Activated CD8-positive, alpha-beta memory T cell treated with anti-CD3 and anti-CD28 coated beads for 4 hours (primary cell): ENCODE measurements at places on chromosomes 4 and X.
A peak's percentile ranks its signal among the peaks of the same experiment; 100 is the strongest.

DNA sequence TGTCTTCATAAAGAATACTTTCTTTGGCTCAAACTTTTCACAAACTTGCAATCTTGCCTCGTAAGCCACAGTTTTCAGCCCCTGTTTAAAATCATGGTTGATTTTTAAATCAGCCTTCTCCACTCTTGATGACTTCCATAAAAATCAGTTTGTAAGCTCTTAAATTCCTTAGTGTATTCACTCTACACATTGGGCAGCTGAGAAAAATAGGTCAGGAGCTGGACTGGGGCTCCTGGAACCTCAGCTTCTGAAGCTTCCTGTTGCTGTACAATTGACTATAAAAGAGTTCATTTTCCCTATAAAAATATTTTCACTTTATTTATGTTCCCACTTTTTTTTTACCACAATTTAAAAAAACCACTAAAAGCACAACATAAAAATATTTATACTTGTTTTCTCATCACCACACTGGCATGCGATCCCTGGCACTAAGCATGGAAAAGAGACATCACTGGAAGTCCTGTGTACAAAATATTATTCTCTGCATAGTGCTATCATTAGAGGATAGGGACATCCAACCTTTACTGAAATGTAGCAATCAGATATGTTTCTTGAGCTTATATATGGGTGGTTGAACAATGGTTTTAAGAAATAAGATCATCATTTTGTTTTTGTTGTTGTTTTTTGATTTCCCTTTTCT is 345.7 kb downstream of the FBXO8 start:
- DNase-seq = no peak

- no peak for DNase-seq
These were observed 131.9 kb downstream of the EIF4E start for GRCh38 chr4:98796991-98797390.

GRCh38 chr4:10605031-10605430 is 79.5 kb downstream of the CLNK start:
- no peak for DNase-seq

GRCh38 chrX:115047715-115048114 is 30.3 kb upstream of the IL13RA2 start:
- no peak for DNase-seq

DNA sequence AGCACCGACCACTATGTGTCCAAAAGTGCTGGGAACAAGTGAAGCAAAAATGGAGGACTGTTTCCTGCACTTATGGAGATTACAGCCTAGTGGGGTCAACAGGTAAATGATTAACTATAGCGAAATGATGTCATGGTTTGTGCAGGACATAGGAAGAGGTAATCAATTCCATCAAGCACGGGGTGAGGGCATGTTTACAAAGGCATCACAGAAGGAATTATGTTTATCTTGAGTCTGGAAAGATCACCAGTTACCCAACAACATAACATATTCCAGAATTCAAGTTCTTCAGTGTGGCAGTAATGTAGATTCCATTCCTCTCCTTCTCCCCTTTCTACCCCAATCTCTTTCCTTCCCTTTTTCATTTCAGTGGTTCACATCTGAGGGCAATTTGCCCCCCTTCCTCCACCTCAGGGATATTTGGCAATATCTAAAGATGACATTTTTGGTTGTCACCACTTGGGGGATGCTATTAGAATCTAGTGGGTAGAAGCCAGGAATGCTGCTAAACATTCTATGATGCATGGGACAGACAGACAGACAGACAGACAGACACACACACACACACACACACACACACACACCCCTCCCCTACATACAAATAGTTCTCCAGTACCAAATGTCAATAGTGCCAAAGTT is 24.1 kb downstream of the FAM47E start:
- no peak for DNase-seq

DNA sequence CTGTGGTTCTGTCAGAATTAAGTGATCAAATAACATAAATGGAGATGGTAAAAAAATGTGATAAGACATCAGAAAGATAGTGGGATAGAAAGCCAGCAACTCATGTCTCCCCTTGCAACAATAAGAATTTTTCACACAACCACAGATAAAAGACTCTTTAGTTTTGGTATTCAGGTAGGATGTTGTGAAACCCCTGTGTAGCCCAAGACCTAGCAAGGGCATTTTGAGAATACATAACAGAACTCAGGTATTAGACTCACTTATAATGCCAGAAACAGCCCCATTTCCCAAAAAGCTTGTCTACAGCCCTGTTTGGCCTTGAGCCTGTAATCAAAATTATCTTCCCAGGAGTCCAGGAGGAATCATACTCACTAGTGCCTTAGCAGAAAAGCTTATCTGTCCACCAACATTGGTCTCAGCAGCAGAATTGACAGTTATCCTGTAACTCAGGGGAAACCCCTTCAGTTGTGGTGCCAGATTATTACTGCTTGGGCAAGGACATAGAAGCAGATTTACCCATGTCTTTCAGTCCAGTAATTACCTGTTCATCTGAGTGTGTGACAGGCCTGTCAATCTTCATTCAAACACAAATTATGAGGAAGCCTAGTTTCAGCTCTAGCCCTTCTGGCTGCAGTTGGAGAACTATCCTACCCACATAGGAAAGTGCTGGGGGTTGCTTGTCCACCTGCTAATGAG is 41.0 kb upstream of the UGT2B17 start:
- DNase-seq = no peak

GRCh38 chr4:23516716-23517115 is 373.1 kb downstream of the PPARGC1A start:
- DNase-seq = no peak

- DNase-seq = no peak
These were observed 93.2 kb downstream of the FAM13A start for GRCh38 chr4:88963817-88964216.

- DNase-seq = no peak
These were observed 245.4 kb downstream of the NAF1 start for GRCh38 chr4:162921178-162921785.

DNA sequence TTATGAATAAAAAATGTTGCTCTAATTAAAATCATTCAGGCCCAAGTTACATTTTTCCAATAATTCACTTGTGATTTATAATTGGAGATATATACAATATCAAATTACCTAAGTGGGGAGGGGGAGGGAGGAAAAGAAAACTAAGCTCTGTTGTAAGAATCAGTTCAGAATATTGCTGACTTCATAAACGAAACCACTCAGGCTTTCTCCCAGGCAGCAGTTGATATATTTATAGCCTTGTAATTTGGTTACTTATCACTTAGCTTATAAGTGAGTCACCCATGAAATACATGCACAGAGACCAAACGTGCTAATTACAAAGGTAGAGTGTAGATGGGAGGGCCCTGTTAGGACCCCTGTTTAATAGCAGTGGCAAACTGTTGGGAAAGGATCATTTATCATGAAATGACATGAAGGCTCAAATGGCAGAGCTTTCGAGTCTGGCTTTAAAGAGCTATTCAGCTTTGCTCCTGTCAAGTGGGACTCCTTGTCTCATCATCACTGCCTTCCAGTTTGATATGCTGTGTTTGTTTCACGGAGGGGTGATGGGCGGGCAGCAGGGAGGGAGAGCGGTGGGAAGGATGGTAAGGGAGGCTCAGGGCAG is 105.6 kb upstream of the PGRMC2 start:
- no peak for DNase-seq

DNA sequence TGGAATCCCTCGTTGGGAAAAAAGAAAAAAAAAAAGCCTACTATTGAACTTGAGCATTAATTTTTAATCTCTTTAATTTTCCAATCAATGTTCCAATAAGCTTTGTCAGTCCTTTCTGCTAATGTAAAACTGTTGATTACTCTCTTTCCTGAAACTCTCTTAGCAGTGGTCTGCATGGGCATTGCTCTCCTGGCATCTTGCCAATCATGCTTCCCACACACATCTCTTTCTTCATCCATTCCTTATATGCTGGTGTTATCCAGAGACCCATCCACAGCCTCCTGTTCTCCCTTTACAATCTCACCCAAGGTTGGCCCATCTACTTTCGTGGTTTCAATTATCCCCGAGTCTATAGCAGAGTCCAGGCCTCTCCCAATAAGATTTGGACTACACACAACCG is 31.8 kb upstream of the KCNE5 start:
- DNase-seq = no peak

DNA sequence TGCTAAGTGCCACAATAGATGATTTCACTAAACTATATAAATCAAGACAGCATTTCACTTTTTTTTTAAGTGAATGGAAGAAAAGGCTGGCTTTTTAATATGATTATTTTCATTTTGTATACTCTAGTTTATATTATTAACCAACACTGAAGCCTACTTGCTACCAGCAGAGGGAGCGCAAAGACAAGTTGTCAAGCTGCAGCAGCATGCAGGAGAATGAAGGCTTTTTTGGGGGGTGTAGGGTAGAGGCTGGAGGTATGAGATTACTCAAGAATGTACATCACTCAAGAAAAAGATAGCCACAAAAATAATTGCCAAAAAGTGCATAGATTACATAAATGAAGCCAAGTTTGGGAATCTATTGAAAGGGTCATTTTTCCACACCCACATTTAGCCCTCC is 519.5 kb downstream of the FGF13 start:
- DNase-seq = no peak

DNA sequence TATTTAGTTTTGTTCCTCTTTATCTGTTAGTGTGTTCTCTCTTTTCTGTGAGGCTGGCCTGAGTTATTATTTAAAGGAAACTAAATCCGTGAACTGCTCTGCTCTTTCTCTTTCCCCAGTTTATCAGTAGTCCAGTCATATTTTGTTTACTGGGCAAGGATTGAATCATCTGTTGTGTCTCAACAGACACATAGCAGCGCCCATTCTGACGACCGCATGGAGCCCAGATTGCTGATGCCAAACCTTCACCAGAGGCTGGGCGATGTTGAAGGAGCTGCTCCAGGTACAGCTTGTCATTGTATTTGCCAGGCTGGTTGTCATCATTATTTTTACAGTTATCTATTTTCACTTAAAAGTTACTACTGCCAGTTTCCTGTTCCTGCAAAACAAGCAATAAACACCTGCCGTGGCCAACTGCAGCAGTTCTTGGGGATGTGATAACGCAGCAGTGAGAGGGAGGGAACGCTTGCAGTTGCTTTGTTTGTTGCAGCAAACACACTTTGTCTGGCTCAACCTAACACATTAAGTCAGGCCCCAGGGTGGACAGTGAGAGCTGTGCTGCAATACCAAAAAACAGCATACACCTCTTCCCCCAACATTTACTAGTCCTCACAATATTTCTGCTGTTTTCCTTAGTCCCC is 10.1 kb downstream of the REELD1 start:
- no peak for DNase-seq

- no peak for DNase-seq
These were observed 32.4 kb downstream of the UBE2D3 start for GRCh38 chr4:102794999-102795398.

- no peak for DNase-seq
These were observed 39.9 kb upstream of the SPINK2 start for GRCh38 chr4:56861360-56861759.

DNA sequence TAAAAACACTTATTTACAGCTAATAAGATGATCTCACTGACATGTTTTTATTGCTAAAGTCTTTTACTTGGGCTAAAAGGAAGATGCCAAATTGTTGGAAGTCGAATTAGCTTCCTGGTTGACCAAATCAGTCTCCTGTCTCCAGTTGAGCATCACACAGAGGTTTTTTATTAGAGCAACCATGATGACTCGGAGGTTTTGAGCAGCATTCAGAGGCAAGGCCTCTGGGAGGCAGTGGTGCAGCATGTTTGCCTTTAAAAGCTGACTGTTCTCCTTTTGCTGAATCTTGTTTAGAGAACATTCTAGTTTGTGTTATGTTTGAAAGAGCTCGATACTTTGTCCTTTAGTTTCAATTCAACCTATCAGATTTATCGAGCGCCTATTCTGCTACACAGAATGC is 2.1 kb downstream of the UCHL1 start:
- no peak for DNase-seq

DNA sequence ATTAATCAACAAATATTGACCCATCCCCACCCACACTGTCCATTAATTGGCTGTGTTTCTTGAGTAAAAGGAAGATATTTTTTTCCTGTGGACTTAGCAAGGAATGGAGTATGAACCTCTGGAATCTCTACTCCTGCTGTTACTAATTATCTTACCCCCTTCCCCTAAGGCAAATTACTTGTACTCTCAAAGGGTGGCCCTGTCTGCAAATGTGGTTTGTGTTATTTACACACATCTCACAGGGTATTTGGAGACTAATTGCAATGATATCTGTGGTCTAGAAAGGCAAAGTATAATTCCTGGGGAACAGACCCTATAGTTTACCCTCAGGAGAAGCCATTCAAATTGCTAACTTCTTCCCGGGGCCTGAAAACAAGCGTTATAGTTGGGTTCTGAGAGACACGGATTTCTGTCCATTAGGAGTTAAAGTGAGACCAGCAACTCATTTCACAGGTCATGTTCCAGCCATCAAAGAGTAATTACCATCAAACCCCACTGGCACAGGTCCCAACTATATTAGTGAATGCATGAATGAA is 133.0 kb upstream of the RASGEF1B start:
- DNase-seq = no peak

DNA sequence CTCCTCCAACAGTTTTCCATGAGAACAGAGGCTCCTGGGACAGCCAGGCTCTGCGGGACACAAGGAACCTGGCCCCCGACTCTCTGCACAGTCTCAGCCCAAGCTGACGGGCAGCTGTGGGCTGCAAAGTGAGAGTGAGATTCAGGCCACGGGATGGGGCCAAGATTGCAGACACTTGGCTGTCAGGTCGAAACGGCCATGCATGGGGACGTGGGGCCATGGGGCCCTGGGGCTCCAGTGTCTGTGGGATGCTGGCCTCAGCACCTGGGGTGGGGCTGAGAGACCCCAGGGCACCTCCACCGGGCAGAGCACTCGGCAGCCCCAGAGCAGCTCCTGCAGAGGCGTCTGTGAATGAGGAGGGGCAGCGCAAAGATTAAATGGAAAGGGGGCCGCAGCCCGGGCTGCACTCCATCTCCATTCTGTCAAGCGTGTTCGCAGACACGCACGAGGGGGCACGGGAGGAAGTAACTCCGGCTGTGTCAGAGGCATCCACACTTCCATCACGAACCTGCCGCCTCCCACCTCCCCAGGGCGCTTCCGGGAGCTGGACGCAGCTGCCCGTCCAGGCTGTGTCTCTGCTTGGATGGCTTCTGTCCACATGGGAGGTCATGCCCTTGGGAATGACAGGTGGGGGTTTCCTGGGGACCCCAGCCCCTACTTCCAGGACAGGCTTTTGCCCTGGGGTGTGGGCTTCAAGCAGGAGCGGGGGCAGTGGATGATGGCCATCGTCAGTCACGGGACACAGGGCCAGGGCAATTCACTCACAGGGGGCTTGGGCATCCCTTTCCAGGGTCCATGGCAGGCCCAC is 82.8 kb upstream of the NKX1-1 start:
- no peak for DNase-seq

DNA sequence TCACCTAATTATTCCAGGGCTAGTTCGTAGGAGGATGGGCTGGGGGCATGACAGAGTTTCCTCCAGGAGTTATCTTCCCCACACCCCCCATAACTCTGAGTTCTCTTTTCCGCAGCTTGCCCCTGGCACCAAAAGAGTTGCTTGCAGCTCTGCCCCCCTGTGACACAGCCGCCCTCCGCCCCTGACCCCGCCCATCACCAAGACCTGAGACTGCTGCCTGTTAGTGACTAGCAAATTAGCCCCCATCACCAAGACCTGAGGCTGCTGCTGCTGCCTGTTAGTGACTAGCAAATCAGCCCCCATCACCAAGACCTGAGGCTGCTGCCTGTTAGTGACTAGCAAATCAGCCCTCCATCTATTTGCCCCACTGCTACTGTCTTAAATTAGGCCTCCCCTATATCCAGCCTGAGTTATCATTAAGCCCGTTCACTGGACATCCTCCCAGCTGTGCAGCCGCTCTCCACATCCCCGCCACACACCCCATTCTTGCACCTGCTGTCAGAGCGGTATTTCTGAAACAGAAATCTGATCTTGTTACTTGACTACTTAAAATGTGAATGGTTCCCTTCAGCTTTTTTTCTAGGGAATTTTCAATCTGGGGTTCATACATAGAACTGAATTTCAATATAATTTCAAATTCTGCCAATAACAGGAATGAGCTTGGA is 1.5 kb upstream of the PAPSS1 start:
- DNase-seq = peak; percentile 23
